ENCODE measurements at places on chromosomes 12 and 14.

- DNase-seq: no peak
Measured at GRCh38 chr14:60161196-60162107, 3.7 kb downstream of the DHRS7 start.

DNA sequence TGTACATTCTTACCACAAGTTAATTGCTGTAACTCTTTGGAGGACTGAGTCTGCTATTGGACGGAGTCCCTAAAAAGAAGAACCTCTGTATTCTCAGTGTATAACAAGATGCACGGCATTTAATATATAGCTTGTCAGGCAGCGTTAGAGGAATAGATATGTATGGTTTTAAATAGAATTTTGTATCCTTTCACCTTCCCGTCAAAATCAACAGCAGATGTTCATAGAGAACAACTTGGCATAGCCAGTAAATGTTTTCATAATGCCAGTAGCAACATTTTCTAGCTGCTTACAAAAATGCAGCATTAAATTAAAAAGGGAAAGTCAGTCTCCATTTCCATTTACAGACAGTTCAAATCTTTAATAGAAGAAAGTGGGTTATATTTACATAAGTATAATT, 6.8 kb downstream of the SCYL2 start:
- no peak for DNase-seq

GRCh38 chr12:52207106-52207505, 15.3 kb upstream of the KRT80 start:
- DNase-seq: no peak

DNA sequence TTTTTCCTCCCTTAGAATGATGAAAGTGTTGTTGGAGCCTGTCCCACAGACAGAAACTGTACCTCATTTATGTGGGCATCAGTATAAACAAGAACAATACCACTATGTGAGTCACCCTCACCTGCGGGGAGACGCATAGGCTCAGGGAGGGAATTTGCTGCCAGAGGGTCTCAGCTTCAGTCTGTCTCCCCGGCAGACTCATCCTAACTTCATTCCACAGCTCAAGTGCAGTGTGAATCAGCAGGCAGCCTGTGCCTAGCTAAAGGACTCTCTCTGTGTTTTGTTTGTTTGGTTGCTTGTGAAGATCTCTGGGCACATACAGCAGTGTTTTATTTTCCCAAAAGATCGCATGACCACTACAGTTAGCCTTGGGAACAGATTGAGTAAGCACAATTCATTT, 98.9 kb downstream of the PRKCH start:
- DNase-seq: no peak

DNA sequence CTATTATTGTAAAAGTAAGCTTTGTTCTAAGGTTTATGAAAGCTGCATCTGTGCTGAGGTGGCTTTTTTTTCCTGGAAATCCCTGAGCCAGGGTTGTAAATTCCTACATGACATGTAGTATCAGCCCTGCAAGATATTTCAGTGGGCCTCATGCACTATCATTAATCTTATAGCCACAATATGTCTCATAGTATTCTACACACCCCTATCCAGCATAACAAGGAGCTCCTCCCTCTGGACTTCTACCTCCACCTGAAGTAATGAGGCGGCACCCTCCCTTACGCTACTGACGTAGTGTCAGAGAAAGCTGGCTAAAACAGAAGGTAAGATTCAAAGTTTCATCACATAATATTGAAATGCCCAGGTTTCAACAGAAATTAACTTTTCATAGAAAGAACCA, 35.5 kb downstream of the SLC5A8 start:
- no peak for DNase-seq

DNA sequence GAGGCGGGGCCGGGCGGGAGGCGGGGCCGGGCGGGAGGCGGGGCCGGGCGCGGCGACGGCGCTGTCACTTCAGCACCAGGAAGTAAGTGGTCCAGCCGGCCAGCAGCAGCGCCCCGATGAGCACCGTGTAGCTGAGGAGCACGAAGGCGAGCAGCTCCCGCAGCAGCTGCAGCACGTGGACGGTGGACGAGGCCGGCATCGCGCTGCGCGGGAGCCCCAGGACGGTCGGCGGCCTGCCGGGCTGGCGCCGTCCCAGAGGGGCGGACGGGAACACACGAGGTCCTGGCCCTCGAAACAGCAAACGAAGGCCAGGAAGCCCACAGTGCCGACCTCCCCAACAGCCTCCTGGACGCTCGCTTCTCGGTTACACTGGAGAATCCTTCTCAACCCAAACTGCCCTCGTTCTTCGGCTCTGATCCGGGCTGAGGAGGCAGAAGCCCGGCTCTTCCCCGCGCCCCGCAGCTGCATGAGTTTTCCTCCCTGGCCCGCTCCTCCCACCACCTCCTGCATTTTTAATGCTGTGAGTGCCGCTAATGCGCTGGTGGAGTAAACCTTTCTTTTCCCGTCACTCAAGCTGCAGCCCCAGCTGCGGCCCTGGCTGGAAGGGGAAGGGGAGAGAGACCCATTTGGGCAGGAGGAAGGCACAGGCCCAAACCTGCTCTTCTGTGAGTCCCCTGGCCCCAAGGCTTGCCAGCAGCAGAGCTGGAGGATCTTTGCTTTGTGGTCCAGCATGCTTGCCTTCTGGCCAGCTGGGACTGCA, 694 bp upstream of the DIABLO start:
- DNase-seq: no peak

Data from activated B cell treated with CpG ODN at 0.5 μM for 24 hours (primary cell).